ENCODE measurements at places on chromosomes 6 and 20.

DNA sequence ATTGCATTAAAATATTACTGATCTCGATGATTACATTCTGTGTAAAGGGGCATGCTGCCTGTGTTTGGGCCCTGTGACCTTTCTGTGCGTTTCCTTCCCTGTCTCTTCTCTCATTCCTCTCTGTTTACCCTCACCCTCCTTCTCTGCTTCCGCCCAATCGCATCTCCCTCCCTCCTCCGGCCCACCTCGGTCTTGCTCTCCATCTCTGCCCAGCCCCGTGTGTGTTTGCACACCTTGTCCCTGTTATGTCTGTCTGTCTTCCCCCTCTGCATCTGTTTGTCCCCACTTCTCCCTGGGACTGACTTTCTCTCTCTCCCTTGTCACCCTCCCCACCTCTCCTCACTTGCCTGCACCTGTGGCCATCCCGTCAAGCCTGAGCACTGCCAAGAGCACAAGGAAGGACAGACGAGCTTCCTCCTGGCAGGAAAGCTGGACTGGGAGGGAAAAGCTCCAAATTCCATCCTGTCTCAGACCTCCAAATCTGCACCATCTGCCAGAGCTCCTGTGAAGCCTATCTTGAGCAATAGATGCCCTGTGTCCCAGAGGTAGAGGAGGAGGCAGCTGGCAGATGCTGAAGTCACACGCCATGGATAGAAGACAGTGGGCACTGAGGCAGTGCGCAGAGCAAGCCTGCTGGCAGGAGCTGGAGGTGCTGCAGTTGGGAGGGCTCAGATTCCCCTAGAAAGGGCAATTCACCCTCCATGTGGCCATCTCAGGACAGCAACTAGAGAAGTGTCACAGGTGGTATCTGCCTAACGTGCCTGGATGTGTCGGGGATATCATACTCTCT is 172.3 kb downstream of the PTPRT start:
- no peak for DNase-seq

DNA sequence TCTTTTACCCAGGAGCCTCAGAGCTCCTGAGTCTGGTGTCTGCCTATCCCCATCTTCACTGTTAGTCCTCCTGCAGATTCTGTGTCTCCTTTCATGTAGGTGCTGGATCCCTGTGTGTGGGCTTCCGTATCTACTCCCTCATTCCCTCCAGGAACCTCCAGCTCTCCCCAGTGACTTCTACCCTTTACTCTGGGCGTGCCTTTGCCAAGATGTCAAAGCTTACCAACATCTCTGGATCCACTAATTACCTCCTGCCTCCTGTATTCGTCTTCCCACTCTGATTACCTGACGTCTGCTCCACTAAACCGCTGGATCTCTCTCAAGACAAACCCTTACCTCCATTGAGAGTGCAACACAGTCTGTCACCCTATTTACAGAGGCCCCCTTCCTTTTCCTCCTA is 2.2 kb upstream of the C6orf136 start:
- no peak for DNase-seq

DNA sequence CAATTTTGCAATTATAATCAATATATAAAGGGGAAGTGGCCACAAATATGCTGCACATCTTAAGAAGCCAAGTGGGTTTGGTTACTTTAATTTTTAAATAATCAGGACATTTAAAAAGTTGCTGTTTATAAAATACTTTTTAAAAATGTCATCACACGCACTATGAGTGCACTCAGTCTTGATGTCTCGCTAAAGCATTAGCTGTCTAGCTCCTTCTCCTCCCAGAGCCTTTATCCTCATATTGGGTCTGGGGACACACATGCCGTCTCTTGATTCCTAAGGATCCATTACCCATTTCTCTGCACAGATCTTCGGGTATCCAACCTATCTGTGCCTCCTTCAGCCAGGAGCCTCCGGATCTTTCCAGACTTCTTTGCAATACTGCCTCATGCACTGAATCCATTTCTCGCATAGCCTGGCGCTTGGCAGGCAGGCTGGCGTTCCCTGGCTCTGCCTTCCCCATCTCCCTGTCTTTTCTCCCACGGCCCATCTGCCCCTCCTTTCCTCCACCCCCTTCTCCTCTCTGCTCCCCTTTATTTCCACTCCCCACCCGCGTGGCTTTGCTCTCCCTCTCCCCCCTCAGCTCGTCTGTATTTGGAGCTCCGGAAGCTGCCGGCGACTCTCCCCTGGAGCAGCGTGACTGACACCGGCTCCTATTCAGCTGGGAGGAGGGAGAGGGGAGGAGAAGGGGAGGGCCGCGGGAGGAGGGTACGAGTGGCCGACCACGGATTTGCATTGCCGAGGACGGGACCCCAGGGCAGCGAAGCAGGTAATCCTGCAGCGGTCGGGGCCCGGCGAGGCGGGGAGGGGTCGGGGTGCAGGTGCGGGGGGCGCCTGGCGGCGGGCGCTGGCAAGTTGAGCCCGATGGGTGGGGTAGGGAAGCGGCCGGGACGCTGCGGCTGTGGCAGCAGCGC is at the start of gene CAP2:
Gene CAP2, plus strand, starts transcription at position 618 of the 914 bp plus-strand sequence. CDS start 27,961 bp downstream, outside the sequence.
- DNase-seq, result peak; percentile 48

GRCh38 chr6:139547122-139547776 is 172.8 kb upstream of the CITED2 start:
- DNase-seq, result no peak

- DNase-seq, result no peak
These were observed 3.0 kb upstream of the IL17A start for GRCh38 chr6:52183131-52183713.

DNA sequence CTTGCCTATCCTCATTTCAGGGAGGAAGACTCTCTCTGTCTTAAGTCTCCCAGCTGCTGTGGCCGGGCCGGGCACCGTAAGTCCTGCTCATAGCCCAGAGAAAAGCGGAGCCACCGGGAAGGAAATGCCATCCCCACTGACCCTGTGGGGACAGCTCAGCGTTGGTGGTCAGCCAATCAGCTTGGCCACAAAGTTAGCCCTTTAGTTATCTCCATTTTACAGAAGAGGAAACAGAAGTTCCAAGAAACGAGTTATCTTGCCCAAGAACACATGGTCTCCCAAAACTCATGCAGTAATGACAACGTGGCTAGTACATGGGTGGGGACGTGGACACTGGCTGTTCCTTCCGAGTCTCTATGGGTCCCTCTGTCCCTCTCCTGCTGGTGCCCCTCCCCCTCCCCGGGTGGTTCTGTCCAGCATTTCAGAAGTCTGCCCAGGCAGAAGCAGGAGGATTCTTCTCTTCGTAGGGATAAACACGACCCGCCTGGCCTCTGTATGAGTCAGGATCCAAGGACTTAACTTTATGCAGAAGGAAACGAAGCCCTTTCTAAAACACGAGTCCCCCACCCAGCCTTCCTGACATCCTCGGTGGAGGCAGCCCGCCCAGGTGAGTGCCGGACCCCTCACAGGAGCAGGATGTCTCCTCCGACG is 273.8 kb downstream of the CDH4 start:
- DNase-seq, result no peak

DNA sequence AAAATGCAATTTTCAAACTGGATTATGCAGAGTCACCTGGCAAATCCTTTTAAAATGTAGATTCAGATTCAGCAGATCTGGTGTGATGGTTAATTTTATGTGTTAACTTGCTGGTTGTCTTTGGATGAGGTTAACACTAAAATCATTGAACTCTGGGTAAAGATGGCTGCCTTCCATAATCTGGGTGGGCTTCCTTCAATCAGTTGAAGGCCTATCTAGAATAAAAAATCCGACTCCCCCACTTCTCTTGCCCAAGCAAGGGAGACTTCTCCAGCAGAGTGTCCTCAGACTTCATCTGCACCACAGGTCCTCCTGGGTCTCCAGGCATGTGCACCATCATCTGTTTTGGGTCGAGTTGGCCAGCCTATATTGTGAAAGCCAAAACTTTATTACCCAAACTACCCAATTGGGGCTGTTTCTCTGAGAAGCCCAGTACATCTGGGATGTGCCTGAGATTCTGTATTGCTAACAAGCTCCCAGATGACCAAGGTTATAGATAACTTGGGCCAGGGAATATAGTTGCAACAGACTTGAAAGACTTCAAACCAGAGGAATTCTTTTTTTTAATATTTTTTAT is 1.6 kb upstream of the SLC17A5 start:
- DNase-seq, result no peak

DNA sequence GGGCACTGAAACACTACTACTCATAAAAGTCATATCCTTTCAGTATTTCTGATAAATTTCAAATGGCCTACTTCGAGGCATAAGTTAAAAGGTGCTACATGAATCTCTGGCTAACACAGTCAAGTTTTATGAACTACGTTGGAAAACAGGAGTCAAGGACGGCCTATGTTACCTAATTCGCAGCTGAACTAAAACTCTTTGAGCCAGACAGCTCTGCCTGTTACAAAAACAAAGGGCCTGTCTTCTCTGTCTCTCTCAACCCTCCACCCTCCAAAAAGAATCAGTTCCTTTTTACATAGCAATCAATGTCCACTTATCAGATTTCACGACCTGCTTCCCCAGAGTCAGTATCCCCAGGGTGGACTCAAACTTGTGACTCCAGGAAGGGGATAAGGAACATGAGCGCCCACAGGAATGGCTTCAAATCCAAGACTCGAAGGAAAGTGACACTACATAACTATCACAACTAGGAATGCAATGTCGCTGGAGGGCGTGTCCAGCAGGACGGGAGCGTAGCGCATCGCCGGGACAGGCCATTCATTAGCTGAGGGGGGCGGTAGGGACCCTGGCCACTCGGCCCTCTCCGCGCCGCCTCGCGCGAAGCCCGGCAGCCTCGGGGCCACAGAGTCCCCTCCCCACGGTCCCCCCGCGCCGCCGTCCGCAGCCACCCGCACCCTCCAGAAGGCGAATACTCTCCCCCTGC is 591 bp downstream of the IBTK start:
- DNase-seq, result no peak

- DNase-seq, result no peak
These were observed 38.0 kb upstream of the CAP2 start for GRCh38 chr6:17355404-17355774.

GRCh38 chr6:135030532-135031178 is 24.0 kb downstream of the HBS1L start:
- no peak for DNase-seq

- DNase-seq, result no peak
These were observed 59.3 kb upstream of the ZNF217 start for GRCh38 chr20:53652859-53653517.

GRCh38 chr20:22905658-22906057 is 129.5 kb upstream of the SSTR4 start:
- DNase-seq, result no peak

DNA sequence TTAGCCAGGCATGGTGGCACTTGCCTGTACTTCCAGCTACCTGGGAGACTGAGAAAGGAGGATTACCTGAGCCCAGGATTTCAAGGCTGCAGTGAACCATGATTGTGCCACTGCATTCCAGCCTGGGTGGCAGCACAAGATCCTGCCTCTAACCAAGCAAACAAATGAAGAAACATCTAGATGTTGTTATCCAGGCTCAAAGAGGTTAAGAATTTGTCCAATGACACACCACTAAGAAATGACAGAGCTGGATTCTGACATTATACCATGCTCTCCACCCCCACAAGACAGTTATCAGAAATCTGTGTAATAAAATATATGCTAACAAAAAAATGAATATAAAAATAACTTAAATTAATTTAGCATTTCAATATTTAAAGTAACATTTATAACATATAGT is 925.5 kb upstream of the SLC35B3 start:
- no peak for DNase-seq

- DNase-seq, result no peak
These were observed 200.5 kb downstream of the SMOC2 start for GRCh38 chr6:168641446-168641845.

DNA sequence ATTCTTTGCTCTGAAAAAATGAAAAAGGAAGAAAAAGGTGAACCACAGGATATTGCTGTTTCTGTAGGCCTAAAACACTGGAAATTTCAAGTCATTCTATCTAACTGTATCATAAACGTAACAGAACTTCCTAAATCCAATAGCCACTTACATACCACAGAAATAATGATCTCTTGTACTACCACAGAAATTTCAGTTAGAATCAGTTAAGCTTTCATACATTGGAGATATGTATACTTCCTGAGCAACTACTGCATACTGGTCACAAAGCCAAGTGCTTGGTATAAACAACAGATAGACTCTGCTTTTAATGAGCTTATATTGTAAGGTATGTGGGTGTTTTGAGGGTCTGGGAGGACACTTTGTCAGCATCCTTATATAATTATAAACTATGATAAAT is 38.6 kb downstream of the VTA1 start:
- no peak for DNase-seq

- DNase-seq, result no peak
These were observed 81.6 kb upstream of the PREP start for GRCh38 chr6:105484238-105485161.

- DNase-seq, result no peak
These were observed 237.1 kb upstream of the OPRM1 start for GRCh38 chr6:153801917-153802316.

- no peak for DNase-seq
These were observed 44.0 kb upstream of the DOK5 start for GRCh38 chr20:54431156-54431944.

DNA sequence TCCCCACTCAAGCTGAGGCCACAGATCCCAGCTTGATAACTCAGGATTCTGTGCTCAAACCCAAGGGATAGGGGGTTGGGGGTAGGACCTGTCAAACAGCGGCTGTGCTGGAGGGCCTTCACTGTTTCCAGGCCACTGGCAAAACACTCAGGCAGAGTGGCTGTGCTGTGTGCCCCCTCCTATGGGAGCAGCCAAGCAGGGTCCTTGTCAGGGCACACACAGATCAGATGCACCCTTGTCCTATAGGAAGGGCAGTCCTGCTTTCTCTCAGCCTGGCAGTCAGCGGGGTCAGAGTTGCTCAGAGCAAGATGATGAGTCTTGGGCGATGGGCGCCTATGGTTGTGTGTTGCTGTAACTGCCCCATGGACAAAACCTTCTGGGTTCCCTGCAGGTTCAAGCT is 554.8 kb downstream of the TBC1D32 start:
- no peak for DNase-seq

- DNase-seq, result no peak
These were observed 50.8 kb downstream of the OR2B2 start for GRCh38 chr6:27861276-27861840.

DNA sequence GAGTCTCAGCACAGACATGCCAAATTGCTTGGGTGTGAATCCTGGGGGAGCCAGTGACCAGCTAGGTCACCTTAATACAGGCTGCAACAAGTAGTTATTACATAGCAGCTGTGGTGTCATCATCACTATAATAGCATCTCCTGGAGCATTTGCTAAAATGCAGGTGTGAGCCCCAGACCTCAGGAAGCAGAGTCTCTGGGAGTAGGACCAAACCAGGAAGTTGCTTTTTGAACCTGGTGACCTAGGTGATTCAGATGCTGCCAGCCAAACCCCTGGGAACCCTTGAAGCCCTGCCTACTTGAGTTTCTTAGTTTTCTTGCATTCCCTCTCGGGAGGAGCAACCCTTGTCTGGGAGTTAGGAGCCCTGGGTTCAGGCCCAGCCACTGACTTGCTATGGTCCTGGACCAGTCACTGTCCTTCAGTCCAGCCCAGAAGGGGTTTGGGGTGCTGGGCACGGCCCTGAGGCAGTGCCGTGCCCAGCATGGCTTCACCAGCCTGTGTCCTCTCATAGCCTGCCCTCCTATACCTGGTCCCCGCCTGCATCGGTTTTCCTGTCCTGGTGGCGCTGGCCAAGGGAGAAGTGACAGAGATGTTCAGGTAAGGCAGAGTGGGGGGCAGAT is 39.3 kb upstream of the ID1 start:
- DNase-seq, result no peak

Data from C1 segment of cervical spinal cord (tissue), 14 donors.